ENCODE measurements at places on chromosomes 11 and 22.

DNA sequence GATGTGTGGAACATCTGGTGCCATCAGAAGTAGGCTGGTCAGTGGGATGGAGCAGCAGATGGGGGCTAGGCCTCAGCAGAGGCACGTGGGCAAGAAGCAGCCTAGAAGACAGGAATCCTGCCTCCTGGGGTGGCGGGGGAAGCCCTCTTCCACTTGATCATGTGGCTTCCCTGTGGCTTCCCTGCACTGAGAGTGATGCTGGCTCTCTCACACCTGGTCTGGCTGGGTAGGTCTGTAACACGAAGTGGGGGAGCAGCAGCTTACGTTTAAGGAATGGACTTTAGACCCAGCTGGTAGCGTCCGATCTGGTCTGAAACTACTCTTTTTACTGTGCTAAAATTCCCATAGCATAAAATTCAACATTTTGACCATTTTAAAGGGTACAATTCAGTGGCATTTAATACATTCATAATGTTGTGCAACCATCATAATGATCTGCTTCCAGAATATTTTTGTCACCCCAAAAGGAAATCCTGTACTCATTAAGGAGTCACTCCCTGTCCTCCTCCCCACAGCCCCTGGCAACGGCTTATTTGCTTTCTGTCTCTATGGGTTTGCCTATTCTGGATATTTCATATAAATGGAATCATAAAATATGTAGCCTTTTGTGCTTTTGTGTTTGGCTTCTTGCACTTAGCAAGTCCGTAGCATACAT is 21.7 kb downstream of the PTPN5 start:
- DNase-seq, result no peak

- no peak for DNase-seq
Observed at GRCh38 chr11:45035413-45035812, 84.7 kb upstream of the TP53I11 start.

DNA sequence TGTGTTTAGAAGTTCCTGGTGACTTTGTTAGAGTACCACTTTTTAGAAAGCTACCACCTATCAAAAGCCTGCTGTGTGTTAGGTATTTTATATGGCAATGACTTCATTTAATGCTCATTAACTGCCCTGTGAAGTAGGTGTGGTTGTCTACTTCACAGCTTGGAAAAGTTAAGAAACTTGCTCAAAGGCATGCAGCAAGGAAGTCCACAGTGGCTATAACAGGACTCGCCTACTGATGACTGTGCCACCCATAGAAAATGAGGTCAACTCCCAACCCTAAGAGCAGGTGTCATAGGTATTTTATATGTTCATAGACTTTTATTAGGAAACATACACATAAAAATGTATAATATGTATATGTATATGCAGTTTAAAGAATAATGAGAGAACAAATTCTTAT is 125.2 kb upstream of the PAX6 start:
- no peak for DNase-seq

GRCh38 chr11:63998558-63999348 is 12.5 kb downstream of the OTUB1 start:
- DNase-seq, result no peak

DNA sequence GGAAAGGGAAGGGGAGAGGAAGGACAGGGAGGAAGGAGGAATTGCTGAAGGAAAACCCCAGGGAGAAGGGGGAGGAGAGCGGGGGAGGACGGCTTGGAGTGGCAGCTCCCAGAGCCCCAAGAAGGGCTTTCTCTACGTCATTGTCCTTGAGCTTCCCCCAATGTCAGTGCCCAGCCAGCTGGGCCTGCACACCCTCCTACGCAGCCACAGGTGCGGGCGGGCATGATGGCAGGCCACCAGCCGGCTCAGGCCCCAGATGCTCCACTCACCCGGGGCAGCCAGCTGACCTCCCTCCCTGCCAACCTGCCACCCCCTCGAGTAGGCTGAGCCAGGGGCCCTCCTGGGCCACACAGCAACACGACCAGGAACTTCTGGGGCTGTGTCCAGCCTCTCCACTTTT is 11.2 kb downstream of the SYT7 start:
- DNase-seq, result no peak

DNA sequence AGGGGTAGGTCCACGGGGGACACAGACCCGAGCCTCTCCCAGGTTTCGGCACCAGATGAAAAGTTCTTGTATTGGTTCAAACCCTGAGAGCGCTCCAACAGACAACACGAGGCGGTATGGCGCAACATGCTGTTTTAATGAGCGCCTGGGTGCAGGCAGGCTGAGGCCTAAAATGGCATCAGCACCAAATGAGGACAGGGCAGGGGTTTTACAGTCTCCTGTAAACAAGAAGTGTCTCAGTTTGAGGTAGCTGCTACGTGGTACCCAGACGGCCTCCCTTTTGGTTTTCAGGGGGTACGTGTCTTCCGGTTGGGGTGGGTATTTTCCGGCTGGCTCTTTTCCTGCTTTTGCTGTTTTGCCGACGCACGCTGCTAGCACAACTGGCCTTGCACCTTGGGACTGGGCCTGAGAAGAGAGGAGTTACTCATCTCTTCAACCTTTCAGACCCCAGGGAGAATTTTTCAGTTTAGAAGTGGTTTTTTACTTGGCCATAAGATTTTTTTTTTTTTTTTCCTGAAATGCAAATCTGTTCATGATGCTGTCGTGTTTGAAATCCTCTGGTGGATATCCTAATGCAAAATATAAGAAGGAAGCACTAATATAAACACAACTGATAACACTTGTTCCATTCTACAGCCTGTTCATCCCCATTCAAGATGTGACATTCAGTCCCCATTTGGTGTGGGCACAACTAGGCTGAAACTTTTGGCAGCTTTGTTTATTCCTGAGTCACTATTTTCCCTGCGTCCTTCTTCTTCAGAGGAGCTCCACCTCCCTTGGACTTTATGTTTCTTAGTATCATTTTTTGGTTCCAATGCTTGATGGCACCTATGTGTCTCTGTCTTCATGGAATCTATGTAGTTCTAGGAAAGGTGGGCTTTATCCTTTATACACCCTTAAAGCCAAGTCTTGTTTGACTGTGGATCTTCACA is 6.5 kb downstream of the PPFIBP2 start:
- DNase-seq, result no peak

- DNase-seq, result no peak
Observed at GRCh38 chr11:36015799-36016198, 71.9 kb downstream of the LDLRAD3 start.

GRCh38 chr11:82873919-82874333 is 26.3 kb downstream of the PRCP start:
- DNase-seq, result no peak

DNA sequence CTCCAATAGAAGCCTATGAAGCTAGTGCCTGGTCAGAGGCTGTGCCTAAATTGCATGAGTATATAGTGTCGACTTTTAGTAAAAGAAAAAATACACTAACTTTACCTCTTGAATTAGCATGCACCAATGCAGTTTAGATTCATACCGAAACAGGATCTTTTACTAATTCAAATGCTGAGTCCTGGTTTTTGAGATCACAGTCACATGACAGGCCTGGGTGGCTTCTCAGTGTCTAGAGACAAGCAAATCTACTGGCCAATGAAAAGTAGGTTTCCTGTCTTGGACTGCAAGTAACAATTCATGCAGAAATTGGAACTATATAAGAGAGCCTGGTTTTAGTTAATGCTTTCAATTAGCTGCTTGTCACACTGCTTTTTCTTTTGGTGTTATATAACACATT is 7.2 kb downstream of the ARHGEF12 start:
- DNase-seq, result no peak

GRCh38 chr11:19467904-19468303 is 227.2 kb upstream of the E2F8 start:
- DNase-seq, result no peak

DNA sequence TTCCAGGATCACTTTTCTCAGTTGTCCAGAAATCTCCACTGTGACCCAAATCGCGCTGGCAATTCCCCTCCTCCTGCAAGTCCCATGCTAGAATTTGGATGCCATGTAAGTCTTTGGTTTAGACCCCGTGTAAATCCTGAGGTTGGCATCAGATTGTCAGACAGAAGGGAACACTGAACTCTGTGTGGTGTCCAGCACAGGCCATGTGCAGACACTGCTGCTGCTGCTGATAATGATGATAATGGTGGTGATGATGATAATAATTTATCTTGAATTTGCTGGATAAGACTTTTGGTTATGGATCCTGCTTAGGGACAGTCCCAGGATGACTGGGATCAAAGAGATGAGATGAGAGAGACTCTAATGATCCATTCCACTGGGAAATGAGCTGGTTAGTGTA is 45.0 kb downstream of the RPUSD4 start:
- no peak for DNase-seq

DNA sequence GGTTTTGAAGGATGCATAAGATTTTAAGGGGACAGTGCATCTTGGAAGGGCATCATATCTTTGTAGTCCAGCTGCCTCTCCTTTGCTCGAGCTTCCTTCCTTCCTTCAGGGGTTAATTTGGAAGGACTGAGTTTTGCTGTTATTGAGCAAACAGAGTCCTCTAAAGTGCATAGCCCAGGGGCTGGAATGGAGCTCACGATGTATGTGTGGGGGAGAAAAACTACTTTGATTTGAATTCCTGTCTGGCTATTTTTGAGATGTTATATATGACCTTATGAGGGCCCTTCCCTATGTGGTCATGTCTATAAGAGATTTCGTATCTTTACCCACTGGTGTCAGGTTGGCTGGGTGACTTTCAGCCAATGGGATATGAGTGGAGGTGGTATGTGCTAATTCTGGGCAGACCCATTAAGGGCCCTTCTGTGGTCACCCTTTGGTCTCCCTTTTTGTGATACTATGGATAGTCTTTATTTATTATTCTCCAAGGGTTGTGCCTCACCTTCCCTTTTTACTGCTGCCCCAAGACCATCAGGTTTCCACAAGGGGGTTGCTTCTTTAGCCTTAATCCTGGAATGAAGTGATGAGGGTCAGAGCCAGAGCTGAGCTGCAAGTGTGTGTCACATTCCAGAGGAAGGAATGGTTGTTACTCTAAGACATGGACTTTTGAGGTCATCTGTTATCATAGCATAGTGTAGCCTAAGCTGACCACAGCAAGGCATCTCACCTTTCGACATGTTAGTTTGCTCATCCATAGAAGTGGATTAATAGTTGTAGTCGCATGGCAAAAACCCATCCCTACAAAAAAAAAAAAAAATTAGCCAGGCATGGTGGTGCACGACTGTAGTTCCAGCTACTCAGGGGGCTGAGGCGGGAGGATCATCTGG is 54.6 kb downstream of the LRRC74B start:
- DNase-seq, result no peak

DNA sequence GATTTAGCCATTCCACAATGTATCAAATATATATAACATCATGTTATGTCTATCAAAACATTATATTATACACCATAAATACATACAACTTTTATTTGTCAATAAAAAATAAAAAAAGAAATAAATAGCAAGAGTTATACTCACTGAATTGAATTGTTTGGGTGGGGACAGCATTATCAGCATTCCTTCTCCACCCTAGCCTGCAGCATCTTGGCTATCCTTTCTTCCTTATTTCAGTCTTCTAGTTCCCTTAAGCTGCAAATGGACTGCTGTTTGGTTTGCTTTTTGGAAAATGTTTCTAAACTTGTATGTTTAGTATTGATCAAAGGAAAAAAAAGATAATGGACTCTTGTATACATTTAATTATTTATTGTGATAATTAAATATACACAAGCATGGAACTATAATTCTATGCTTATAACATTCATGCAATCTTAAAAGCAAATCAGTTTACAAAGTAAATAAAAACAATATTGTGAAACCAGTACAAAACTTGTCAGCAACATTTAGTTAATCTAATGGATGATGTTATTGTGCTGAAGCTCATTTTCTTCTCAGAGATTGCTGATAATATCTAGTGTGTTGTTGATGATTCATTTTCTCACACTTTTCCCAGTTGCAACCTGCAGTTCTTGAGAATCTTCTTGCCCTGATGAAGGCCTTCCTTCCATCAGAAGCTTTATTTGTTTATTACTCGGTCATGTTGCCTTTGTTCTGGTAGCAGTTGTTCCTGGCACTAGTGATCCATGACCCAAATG is 5.0 kb downstream of the ARHGAP42 start:
- no peak for DNase-seq

DNA sequence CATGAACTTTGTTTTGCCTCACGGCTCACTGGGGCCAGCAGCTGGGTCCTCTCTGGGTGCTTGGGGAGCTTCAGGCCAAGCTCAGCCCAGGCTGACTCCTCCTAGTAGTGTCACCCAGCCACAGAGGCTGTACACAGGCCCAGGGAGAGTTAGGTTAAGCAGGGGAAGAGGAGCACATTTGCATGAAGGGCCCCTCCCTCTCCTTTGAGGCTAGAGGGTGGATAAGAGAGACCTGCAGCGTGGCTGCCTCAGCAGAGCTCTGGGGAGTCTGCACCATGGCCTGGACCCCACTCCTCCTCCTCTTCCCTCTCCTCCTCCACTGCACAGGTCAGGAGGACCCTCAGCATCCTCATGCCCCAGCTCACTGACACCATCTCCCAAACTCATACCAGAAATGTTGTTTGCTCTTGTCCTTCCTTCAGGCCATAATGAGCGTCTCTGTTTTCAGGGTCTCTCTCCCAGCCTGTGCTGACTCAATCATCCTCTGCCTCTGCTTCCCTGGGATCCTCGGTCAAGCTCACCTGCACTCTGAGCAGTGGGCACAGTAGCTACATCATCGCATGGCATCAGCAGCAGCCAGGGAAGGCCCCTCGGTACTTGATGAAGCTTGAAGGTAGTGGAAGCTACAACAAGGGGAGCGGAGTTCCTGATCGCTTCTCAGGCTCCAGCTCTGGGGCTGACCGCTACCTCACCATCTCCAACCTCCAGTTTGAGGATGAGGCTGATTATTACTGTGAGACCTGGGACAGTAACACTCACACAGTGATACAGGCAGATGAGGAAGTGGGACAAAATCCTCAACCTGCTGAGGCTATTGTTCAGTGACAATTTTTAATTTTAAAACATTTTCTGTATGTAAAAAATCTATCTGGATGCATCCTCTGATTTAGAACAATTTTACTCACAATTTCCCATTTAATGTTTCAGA is 82.4 kb upstream of the VPREB1 start:
- no peak for DNase-seq

GRCh38 chr11:26331911-26332571 is at the start of gene ANO3:
ANO3 (plus strand) TSS chr11:26332130; CDS start chr11:26332276, 146 bp downstream.
- peak; percentile 79 for DNase-seq

GRCh38 chr22:20807315-20807752 is 33.4 kb downstream of the SERPIND1 start:
- DNase-seq, result no peak

- no peak for DNase-seq
Observed at GRCh38 chr11:73201888-73202780, 15.9 kb upstream of the P2RY2 start.

DNA sequence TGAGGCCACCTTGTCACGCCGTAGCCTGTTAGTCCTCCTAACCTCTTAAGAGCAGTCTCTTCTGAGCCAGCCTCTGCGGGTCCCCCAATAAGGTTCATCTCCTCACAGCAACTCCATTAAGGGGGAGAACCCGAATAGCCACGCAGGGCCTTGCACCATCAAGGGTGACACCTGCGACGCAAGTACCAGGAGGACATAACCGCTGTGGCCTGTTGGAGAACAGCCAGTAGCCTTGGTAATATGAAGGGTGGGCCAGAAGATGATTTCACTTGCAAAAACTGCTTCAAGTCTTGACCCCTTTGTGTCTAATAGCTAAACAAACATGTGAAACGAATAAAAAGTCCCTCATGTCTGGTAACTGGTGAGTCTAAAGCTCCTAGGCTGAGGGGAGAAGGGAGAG is 14.8 kb downstream of the ARFGAP2 start:
- no peak for DNase-seq

All from NCI-H1417 (cell line).